ENCODE measurements at places on chromosomes 7 and 10.

DNA sequence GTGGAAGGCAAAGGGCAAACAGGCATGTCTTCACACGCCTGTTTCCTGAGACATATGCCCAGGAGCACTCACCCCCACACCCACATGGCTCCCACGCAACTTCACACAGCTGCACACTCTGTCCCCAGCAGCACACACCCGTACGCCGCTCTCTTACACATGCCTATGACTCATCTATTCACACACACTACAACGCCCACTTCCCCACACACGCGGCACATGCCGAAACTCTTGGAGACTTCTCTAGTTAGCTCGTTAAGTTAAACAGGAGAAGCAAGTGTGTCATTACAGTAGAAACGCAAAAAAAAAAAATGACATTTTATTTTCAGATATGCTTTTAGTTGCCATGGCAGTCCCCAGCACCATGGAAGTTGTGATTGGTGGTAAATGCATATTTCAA is 6.7 kb downstream of the CALN1 start:
- DNase-seq: no peak

GRCh38 chr7:159141167-159141566 is 3.5 kb downstream of the VIPR2 start:
- no peak for DNase-seq

DNA sequence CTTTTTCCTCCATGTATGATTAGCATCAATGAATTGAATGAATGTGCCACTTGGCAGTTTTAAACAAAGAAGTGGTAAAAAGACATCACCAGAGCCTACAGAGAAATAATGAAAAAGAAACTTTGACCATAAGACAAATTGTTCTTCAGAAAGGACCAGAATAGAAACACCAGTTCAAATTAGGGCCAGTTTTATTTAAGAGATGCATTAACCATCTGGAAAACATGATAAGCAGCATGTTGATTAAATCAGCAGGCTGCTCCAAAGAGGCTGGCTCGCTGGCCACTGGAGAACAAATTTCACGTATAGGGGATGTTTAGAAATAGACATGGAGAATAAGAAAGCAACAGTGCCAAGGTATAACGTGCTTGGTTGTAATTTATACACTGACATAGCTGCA is 242.3 kb upstream of the AOAH start:
- no peak for DNase-seq

DNA sequence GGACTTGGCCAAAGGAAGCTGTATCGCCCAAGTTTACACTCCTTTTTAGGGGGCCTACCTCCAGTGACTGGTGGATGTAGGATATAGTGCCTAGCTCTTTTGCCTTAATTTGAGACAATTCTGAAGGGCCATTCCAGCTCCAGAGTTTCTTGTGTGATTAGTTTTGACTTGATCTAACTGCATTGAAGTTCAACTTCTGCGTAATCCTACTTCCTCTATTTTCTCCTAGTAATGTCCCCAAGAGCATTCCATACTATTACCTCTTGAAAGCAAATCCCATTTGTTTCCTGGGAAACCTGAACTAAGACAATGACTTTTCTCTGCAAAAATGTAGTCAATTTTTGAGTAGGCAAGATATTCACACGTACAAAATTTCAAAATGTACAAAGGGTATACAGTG is 4.7 kb upstream of the H2AZ2 start:
- no peak for DNase-seq

- DNase-seq: no peak
Observed at GRCh38 chr10:47152861-47153349, 147.1 kb upstream of the GDF10 start.

DNA sequence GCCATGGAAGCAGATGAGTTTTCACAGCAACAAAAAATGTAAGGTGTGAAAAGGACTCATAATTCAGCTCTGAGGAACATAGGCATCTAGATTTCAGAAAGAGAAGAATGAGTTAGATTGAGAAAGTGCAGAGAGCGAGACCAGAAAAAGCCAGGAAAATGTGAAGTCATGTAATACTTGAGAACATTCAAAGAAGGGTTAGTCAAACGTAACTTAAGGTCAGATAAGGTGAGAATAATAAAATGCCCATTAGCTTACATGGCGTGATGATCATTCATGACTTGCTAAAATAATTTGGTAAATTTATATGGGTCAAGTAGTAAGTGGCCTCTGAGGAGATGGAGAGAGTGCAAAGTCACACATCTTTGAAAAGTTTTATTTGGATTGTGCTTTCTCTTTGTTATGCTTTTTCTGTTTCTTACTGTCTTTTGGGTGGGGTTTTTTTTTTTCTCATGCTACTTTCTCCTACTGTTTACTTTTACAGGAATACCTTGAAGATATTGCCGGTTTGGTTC is 271.8 kb upstream of the NRG3 start:
- no peak for DNase-seq

- DNase-seq: no peak
Observed at GRCh38 chr10:58982470-58983239, 193.8 kb upstream of the PHYHIPL start.

DNA sequence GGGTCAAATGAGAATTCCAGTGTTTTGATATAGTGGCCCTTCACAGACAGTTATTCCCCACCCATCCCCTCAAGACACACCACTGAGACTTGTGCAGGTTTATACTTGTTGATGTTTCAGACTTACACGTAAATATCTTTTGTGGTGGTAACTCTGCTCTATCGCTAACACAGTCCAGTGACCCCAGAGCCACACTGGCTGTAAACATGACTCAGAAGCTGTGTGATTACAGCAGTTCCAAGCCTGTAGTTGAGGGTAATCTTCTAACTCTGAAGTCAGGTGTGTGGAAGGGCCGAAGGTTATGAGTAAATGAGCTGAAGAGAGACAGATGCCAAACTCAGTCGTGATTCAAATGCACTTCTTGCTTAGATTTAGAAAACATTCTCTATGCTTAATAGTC is 19.4 kb downstream of the NOBOX start:
- no peak for DNase-seq

Data from NCI-H1105 treated with DMSO at 0.1 percent for 48 hours (cell line).